Breast epithelium (tissue), 4 donors: ENCODE measurements at places on chromosomes 3 and 15. TPM values are rescaled to one million over a fixed set of nuclear protein-coding genes. Genes with fewer than 3 reads are reported as not detected.

Gene SLC6A20
- 1.2 TPM for total RNA-seq

Gene OSBPL10
- 26.5 TPM for total RNA-seq

Gene AGBL1
- total RNA-seq, result not detected

- DNase-seq, result no peak
- no peak overlapping the region for H3K4me3 ChIP-seq
- H3K4me1 ChIP-seq, result no peaks in the 10 kb centered on the region
- no peak overlapping the region for H3K27ac ChIP-seq
Measured at GRCh38 chr15:71891026-71891425, 80.7 kb downstream of the NR2E3 start.

GRCh38 chr3:149197669-149198068, 24.0 kb downstream of the CP start:
- H3K4me3 ChIP-seq, result no peak overlapping the region
- H3K27ac ChIP-seq, result no peak overlapping the region
- no peaks in the 10 kb centered on the region for H3K4me1 ChIP-seq

DNA sequence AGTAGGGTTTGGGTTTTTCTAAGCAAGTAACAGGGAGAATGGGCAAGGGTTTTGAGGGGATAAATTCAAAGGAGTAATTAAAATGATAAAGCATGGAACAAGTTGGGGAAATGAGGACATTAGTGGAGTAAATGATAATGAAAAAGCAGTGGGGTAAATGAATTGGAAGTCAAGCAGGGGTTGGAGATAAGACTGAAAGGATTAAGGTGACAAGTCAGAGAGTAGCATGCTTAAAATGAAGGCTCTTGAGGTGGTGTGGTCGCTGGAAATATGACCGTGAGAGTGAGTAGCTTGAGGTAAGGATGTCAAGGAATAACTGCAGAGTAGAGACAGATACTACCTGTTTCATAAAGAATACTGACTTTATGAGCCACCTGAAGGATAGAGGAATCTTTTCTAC, 408.5 kb downstream of the TBC1D5 start:
- H3K36me3 ChIP-seq, result no peaks in the 10 kb centered on the region
- no peak for DNase-seq
- H3K27me3 ChIP-seq, result no peaks in the 10 kb centered on the region
